ENCODE measurements at places on chromosomes 1 and 21.

GRCh38 chr1:30721812-30722537, 1.4 kb downstream of the MATN1 start:
- H3K4me3 ChIP-seq = no peak overlapping the region
- no peaks in the 10 kb centered on the region for H3K36me3 ChIP-seq
- peaks cover 9% of the 10 kb centered on the region for H3K4me1 ChIP-seq
- DNase-seq = peak; percentile 30
- H3K27ac ChIP-seq = no peak overlapping the region

- H3K4me1 ChIP-seq = no peaks in the 10 kb centered on the region
- DNase-seq = no peak
- H3K36me3 ChIP-seq = no peaks in the 10 kb centered on the region
- H3K27ac ChIP-seq = no peak overlapping the region
- no peak overlapping the region for H3K4me3 ChIP-seq
Observed at GRCh38 chr1:34426325-34426896, 249.7 kb downstream of the C1orf94 start.

GRCh38 chr1:81044708-81045107, 756.0 kb upstream of the ADGRL2 start:
- H3K27ac ChIP-seq = no peak overlapping the region
- no peaks in the 10 kb centered on the region for H3K4me1 ChIP-seq
- DNase-seq = no peak
- H3K36me3 ChIP-seq = no peaks in the 10 kb centered on the region

GRCh38 chr1:228311091-228311490, 95.5 kb downstream of the TRIM11 start:
- H3K4me1 ChIP-seq = no peaks in the 10 kb centered on the region
- H3K27ac ChIP-seq = no peak overlapping the region
- no peaks in the 10 kb centered on the region for H3K36me3 ChIP-seq
- peak; percentile 69 for DNase-seq
- no peaks in the 10 kb centered on the region for H3K27me3 ChIP-seq

- H3K27ac ChIP-seq = no peak overlapping the region
- peaks cover 20% of the 10 kb centered on the region for H3K4me1 ChIP-seq
- no peak overlapping the region for H3K4me3 ChIP-seq
Observed at GRCh38 chr1:58929671-58930325, 146.0 kb upstream of the JUN start.

- H3K4me1 ChIP-seq = peaks cover 16% of the 10 kb centered on the region
- no peaks in the 10 kb centered on the region for H3K36me3 ChIP-seq
- H3K27me3 ChIP-seq = no peaks in the 10 kb centered on the region
- no peak overlapping the region for H3K27ac ChIP-seq
Observed at GRCh38 chr1:23526329-23527041, 4.5 kb downstream of the E2F2 start.

GRCh38 chr1:159783724-159784123, 3.0 kb downstream of the DUSP23 start:
- peaks cover 15% of the 10 kb centered on the region for H3K4me1 ChIP-seq
- H3K4me3 ChIP-seq = no peak overlapping the region
- no peaks in the 10 kb centered on the region for H3K27me3 ChIP-seq
- H3K36me3 ChIP-seq = no peaks in the 10 kb centered on the region

GRCh38 chr1:39167632-39168209, 36.8 kb upstream of the MACF1 start:
- no peak for DNase-seq

DNA sequence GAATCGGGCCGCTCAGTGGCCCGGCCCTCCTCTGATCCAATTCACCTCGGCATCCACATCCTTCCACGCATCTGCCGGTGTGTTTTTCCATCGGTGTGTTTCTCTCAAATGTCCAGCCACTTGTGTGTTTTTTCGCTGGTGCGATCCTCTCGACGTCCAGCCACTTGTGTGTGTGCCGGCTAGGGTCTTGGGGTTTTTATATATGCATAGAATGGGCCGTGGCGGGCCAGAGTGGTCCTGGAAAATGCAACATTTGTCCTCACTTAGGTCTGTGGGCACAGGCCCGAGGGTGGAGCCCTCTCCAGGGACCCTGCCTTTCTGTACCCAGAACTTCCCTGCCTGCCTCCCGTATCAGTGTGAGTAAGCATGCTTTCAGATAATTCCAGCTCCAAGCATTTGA, 1106.4 kb downstream of the AMY1C start:
- no peaks in the 10 kb centered on the region for H3K36me3 ChIP-seq
- H3K27me3 ChIP-seq = no peaks in the 10 kb centered on the region
- H3K4me1 ChIP-seq = no peaks in the 10 kb centered on the region
- no peak for DNase-seq

GRCh38 chr1:43058545-43059360, 100.1 kb upstream of the SLC2A1 start:
- no peaks in the 10 kb centered on the region for H3K36me3 ChIP-seq
- no peaks in the 10 kb centered on the region for H3K4me1 ChIP-seq
- H3K27ac ChIP-seq = no peak overlapping the region
- H3K27me3 ChIP-seq = peaks cover 4% of the 10 kb centered on the region
- DNase-seq = peak; percentile 77

GRCh38 chr1:232622378-232622777, 7.6 kb downstream of the SIPA1L2 start:
- peaks cover 4% of the 10 kb centered on the region for H3K4me1 ChIP-seq
- DNase-seq = no peak
- H3K4me3 ChIP-seq = no peak overlapping the region
- no peak overlapping the region for H3K27ac ChIP-seq

- H3K36me3 ChIP-seq = no peaks in the 10 kb centered on the region
- H3K27ac ChIP-seq = no peak overlapping the region
- H3K27me3 ChIP-seq = peaks cover 14% of the 10 kb centered on the region
- peak; percentile 35 for DNase-seq
- no peak overlapping the region for H3K4me3 ChIP-seq
Observed at GRCh38 chr1:39082811-39083576, 56.8 kb downstream of the NDUFS5 start.

GRCh38 chr1:207081088-207081487, 7.6 kb upstream of the C4BPB start:
- DNase-seq = no peak
- H3K36me3 ChIP-seq = no peaks in the 10 kb centered on the region
- H3K4me1 ChIP-seq = peaks cover 10% of the 10 kb centered on the region
- H3K27me3 ChIP-seq = peaks cover 5% of the 10 kb centered on the region
- no peak overlapping the region for H3K4me3 ChIP-seq

DNA sequence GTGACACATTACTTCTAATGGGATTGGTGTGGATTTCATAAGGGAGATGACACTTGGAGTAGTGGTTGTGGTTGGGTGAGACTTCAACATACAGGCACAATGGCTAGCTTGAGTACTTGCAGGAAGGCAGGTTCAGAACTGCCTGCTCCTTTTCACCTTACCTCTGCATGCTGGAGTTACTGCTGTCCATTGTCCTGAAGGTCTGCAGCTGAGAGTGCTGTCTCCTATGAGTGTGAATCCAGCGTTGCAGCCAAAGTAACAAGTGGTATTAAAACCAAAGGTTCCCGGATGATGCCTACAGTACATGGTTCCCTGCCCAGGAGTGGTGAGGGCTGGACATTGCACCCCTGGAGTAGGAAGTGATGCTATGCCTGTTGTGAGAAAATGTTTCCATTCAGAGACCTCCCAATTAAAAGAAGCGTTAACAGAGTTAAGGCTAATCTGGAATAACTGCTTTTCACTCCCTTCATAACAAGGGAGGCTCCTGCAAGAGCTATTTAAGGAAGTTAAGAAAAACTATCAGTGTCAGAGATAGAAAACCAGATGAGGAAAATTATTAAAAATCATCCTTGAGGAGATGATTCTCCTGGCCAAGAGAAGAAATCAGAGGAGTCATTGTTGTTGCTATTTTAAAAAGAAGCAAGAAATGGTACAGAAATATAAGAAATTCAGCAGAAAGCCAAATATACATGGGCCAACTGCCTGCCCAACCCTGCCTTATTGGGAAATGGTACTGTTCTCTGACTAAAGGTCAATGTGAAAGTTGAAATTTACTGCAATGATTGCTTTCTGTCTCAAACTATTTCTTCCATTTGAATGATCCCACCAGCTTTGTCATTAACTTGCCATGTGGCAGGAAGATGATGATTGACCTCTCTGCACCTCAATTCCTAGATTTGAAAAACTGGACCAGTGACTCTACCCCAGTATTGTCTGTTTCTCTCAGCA, 9.8 kb upstream of the F5 start:
- DNase-seq = no peak
- H3K27me3 ChIP-seq = peaks cover 3% of the 10 kb centered on the region
- H3K36me3 ChIP-seq = no peaks in the 10 kb centered on the region
- no peak overlapping the region for H3K4me3 ChIP-seq
- H3K27ac ChIP-seq = no peak overlapping the region

- no peaks in the 10 kb centered on the region for H3K36me3 ChIP-seq
- H3K27ac ChIP-seq = no peak overlapping the region
- no peak for DNase-seq
- no peaks in the 10 kb centered on the region for H3K27me3 ChIP-seq
- H3K4me3 ChIP-seq = no peak overlapping the region
Observed at GRCh38 chr1:60571811-60572210, 498.2 kb upstream of the C1orf87 start.

GRCh38 chr1:64980745-64981600, 14.6 kb upstream of the JAK1 start:
- no peaks in the 10 kb centered on the region for H3K36me3 ChIP-seq
- peaks cover 4% of the 10 kb centered on the region for H3K4me1 ChIP-seq
- no peak overlapping the region for H3K4me3 ChIP-seq
- no peak for DNase-seq
- H3K27ac ChIP-seq = no peak overlapping the region
- H3K27me3 ChIP-seq = no peaks in the 10 kb centered on the region

GRCh38 chr1:81512252-81513003, 288.3 kb upstream of the ADGRL2 start:
- no peaks in the 10 kb centered on the region for H3K36me3 ChIP-seq
- H3K27ac ChIP-seq = no peak overlapping the region
- no peaks in the 10 kb centered on the region for H3K4me1 ChIP-seq
- no peak for DNase-seq
- no peaks in the 10 kb centered on the region for H3K27me3 ChIP-seq

DNA sequence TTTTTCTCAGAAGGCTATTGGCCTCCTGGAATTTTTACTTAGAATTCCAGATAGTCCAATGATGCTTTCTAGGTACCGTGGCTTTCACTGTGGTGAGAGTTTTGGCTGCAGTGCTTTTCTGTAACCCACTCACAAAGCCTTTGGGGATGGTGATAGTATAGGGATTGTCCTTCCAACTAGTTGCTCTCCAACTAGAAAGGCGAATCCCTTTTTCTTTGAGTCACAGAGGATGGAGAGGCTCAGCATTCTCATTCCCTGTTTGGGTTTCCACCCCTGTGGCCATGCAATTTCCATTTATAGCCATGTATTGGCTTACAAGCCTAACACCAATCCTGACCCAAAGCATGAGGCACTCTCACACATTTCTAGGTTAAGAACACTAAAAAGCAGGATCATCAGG, 300.3 kb downstream of the DISC1 start:
- H3K27ac ChIP-seq = no peak overlapping the region
- H3K27me3 ChIP-seq = no peaks in the 10 kb centered on the region
- H3K4me1 ChIP-seq = peaks cover 10% of the 10 kb centered on the region
- no peak for DNase-seq
- no peaks in the 10 kb centered on the region for H3K36me3 ChIP-seq

DNA sequence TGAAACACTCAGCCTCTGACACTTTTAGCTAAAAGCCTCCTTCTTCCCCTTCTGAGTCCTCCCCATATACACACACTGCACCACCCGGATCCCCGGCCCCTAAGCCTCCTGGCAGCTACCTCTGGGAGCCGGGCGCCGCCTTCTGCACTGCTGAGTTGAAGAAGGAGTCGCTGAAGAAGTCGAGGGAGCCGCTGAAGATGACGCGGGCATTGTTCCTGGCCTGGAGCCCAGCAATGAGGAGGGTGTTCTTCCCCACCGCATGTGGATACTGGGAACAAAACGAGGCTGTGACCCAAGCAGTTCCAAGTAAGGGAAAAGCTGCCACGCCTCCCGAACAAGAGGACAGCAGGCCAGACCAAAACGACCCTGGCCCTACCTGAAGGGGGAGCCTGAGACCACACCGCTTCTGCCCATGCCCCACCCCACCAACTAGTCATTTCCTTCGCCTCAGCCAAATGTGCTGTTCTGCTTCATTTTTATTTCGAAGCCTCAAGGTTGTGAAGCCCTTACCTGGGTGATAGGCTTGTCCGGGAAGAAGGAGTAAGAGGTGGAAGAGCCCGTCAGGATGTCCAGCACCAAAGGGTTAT, 7.0 kb downstream of the DDOST start:
- H3K36me3 ChIP-seq = peaks cover 78% of the 10 kb centered on the region
- no peaks in the 10 kb centered on the region for H3K27me3 ChIP-seq
- no peak overlapping the region for H3K4me3 ChIP-seq
- no peak overlapping the region for H3K27ac ChIP-seq

GRCh38 chr1:206808615-206809014, 36.3 kb upstream of the IL10 start:
- no peak overlapping the region for H3K4me3 ChIP-seq
- DNase-seq = no peak
- H3K36me3 ChIP-seq = no peaks in the 10 kb centered on the region
- no peak overlapping the region for H3K27ac ChIP-seq
- peaks cover 7% of the 10 kb centered on the region for H3K27me3 ChIP-seq

DNA sequence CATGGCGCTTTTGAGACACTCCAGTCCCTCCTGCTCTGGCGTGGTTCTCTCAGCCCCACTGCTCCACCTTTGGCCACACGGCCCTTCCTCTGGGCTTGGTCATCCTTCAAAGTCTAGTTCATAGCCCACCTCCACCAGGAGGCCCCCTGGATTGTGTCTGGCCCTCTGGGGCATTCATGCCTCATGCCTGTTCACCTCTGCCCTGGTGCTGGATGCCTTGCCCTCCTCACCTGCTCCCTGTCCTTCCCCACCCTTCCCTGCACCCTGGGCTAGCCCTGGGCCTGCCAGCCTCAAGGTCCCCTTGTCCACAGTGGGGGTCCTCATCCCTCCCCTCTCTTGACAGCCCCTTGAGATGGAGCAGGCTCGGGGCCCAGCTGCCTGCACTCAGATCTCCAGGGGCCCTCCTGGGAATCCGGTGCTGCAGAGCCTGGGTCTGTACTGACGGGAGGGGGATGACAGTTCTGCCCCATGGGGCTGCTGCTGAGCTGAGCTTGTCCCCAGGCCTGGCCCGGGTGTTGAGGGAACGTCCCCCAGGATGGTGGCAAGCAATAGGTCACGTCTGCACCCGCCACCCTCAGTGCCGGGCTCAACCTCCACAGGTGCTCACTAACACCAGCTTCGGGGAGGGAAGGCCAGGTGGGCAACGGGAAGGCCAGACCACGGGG, 18.4 kb downstream of the PRXL2B start:
- peak; percentile 51 for DNase-seq
- H3K4me3 ChIP-seq = no peak overlapping the region
- no peaks in the 10 kb centered on the region for H3K27me3 ChIP-seq
- H3K4me1 ChIP-seq = no peaks in the 10 kb centered on the region

DNA sequence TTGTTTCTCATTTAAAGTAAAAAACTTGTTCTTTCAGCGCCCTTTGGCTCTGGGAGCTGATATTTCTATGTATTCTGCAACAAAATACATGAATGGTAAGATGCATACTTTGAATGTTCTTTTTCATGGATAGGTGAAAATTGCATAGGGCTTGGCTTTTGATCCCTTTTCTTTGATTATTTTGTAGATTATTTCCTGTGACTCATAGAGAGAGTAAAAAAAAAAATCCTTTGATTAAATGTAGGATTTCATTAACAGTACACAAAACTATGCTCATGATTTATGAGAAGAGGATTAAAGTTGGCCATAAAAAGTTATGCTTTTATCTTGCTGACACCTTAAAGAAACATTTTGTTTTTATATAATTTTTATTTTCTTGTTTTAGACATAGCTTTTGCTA, 18.7 kb downstream of the CTH start:
- no peak overlapping the region for H3K4me3 ChIP-seq
- no peaks in the 10 kb centered on the region for H3K4me1 ChIP-seq
- H3K27me3 ChIP-seq = no peaks in the 10 kb centered on the region
